Renal cortical epithelial cell (primary cell): ENCODE measurements at places on chromosomes 7 and 10.

- no peak for DNase-seq
These were observed 113.8 kb upstream of the EEPD1 start for GRCh38 chr7:36039243-36039642.

DNA sequence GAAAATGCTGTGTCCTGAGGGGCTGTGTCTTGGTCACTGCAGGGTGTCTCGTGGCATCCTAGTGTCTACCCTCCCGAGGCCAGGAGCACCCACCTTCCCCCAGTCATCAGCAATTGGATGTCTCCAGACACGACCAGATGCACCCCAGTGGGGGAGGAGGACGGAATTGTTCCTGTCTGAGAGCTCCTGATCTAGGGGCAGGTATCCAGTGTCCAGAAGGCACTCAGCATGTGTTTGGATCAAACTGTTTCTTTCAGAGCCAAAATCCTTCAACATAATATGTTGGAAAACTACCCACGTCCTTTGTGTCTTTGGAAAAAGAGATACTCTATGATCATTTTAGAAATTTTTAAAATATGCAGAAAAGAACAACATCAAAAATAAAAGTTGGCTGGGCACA is 16.9 kb downstream of the PRKRIP1 start:
- no peak for DNase-seq

DNA sequence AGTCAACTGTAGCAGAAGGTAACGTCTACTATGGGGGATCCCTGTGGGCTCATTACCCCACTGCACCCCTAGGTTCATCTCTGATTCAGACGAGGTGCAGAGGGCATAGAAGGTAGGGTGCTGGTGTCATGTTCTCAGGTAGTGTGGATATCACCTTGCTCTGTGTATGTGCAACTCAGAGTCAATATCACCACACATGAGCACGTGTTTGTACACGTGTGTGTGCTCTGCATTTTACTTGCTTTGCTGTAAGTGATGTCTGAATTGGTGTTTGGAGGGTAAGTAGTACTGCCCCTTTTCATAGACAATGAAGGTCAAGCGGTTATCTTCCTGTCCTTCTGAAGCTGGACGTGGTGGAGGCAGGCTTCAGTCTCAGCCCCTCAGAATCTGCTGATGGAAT is 10.4 kb downstream of the DMBT1 start:
- no peak for DNase-seq

DNA sequence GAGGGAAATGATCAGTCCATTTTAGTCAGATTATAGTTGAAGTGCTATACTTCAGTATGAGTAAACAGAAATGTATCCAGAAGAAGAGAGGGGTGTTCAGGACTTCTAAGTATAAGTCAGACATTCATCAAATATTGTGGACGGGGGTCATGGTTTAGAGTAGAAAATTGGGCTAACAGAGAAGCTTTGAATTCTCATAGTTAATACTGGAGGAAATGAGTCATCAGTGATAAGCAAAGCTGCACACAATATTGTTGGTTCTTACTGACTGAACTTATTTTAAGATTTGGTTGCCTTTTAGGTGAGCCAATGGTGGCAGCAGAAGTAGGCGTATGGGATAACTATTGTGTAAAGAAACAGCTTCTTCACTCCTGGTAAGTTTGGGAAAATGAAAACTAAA is 1.7 kb upstream of the SUMF2 start:
- DNase-seq, result peak; percentile 49

- DNase-seq, result no peak
These were observed 28.7 kb downstream of the RAMP3 start for GRCh38 chr7:45186261-45186813.

GRCh38 chr10:80464557-80465450 is 10.7 kb downstream of the TSPAN14 start:
- no peak for DNase-seq

GRCh38 chr10:43089519-43089918 is 12.7 kb downstream of the RET start:
- DNase-seq, result no peak

- DNase-seq, result peak; percentile 88
These were observed 233.8 kb downstream of the C7orf25 start for GRCh38 chr7:42677751-42678699.

DNA sequence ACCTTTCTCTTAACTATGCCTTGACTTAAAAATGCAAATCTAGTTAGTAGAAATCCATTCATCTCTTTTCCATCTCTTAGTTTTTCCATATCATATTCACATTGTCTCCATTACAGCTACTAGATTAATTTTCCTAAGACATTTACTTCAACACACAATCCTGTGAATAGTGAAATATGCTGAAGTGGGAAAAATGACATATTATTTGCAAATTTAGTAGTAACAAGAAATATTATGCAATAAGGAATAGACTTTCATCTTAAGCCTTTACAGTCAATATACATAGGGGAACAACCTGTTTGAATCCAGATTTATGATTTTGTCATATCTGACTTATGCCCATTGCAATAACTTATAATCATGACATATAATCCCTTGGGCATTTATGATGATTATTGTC is 277.0 kb upstream of the IMMP2L start:
- DNase-seq, result no peak

DNA sequence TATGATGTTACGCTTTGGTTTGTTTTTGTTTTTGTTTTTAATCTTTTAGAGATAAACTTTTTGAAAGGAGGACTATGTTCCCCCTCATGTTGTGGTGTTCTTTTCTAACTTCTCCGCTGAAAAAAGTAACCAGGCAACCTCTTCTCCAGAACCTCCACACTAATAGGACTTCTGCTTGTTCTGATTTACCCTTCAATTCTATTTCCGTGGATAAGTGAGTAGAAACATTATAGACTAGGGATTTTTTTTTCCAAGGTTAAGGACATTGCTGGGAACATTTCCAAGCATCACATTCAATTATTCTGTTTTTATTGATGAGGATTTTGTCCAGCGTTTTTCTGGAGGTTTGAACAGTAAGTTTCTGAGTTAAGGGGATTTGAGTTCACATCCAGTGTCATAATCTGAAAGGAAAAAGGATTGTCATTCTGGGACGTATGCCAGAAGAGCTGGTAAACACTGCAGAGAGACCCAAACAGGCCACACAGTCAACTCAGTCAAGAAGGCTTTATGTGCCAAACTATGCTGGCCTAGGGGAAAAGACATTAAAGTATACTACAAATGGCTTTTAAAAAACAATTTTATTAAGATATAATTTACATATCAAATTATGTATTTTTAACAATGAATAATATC is 28.3 kb upstream of the RALA start:
- DNase-seq, result peak; percentile 45

DNA sequence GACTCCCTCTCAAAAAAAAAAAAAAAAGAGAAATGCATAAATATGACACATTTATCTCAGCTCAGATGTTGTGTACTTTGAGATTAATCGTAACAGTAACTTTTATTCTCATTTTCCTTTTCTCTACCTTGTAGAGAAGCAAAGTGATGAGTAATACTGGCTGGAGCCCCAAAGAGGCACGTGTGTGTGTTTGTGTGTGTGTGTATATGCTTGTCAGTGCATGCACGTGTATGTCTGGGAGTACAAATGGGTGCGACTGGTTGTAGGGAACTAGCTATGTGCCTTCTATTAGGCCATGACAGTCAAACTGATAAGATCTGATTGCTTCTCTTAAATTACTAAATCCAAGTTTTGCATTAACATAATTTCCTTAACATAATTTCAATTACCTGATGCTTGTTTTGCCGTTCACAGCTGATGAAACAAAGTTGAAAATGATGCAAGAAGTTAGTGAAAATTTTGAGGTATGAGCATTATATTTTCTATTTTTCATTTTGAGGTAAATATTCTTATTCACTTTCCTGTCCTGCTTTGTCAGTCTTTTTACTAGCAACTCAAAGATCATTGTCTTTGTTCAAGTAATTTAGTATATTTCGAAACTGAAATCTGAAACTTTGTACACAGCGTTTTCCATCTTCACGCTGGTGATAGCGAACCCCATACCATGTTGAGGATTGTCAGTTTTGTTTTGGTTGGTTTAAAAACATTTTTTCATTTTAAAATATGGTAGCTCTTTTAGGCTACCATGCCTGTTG is 3.4 kb downstream of the TRRAP start:
- no peak for DNase-seq

- peak; percentile 38 for DNase-seq
These were observed 110.6 kb downstream of the AUTS2 start for GRCh38 chr7:69708857-69709256.

DNA sequence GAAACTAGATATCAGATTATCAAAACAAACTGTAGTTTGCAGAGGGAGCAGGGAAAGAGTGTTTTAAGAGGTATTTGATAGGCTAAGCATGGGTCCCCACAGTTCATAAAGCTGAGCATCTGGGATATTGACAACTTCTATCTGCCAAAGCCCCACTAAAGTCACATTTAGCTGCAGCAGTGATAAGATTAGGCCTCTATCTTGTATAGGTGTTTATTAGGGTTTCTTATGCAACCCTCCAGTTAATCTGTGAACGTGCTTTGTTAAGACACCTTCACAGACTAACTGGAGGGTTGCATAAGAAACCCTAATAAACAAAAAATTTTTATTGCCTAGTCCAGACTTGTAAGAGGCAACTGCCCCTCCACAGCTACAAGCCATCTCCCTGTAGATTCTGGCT is 78.0 kb downstream of the CYP51A1 start:
- peak; percentile 33 for DNase-seq

- DNase-seq, result no peak
These were observed 23.8 kb downstream of the ENO4 start for GRCh38 chr10:116873134-116873533.

DNA sequence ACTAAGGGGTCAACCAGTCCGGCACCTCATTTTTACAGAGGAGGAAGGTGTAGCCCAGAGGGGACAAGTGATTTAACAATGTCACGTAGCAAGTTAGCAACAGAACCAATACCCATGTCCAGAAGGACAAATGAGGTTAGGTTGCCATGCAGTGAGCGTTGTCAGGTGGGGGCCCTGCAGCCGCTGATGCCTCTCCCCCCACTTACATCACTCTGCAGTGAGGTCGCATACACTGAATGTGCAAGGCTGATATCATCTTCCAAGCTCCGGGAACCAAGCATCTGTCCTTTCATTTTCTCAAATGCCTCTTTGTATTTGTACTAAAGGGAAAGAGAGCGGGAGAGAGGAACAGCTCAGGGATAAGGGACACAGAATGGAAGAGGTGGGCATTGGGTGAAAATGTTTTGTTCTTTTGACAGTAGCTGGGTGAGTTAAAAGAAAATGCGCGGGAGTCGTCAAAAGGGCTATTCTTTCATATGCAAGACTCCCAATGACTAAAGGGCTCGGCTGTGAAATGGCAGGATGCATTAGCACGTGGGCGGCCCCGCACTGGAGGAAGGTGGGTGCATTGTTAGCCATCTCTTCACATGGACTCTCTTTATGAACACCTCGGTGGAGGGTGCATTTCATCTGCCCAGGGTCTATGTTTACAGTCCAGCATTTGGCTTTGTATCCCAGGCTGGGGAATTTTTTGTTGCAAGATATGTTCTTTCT is 49.7 kb downstream of the NRAP start:
- DNase-seq, result no peak

DNA sequence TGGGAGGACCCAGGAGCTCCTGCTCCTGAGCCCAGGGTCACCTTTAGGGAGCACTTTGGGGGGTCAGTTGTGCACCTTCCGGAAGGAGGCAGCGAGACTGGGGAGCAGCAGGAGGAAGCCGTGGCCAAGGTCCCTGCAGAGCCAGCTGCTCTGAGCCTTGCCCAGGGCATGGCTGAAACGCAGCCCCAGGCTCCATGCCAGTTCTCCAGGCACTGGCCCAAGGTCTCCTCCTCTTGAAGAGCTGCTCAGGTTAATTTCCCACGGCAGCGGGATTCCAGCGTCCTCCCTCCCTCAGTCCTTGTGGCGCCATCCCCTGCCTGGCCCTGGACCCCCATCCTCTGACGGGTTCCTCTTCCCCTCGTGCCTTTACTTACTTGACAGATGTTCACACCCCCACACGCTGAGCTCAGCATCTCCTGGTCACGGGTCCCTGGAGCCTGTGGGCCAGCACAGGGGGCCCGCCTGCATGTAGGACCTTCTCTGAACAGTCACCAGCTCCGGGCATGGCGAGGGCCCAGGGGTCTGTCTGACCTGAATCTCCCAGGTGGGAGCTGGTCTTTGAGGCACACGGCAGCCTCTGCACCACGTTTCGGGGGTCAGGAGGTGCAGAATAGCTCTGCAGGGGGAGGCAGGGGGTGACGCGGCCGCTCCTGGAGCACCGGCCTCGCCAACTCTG is 16.7 kb upstream of the CFAP46 start:
- DNase-seq, result no peak

GRCh38 chr10:79013406-79013987 is 55.3 kb upstream of the ZMIZ1 start:
- DNase-seq, result no peak

- DNase-seq, result no peak
These were observed 480.6 kb downstream of the SDK1 start for GRCh38 chr7:3781607-3782006.
